ENCODE measurements at places on chromosomes 13 and 19. TPM values are rescaled to one million over a fixed set of nuclear protein-coding genes. Genes with fewer than 3 reads are reported as not detected.

The LRRC63 gene
- not detected for total RNA-seq

The GSX1 gene
- not detected for total RNA-seq

- no peak overlapping the region for H3K4me3 ChIP-seq
- H3K27ac ChIP-seq, result no peak overlapping the region
- H3K36me3 ChIP-seq, result peaks cover 8% of the 10 kb centered on the region
- no peak for DNase-seq
Observed at GRCh38 chr13:49410006-49410405, 33.9 kb downstream of the CAB39L start.

GRCh38 chr13:78649997-78650716 lies 8.8 kb downstream of the OBI1 start:
- H3K27me3 ChIP-seq, result no peaks in the 10 kb centered on the region
- H3K4me1 ChIP-seq, result no peaks in the 10 kb centered on the region
- DNase-seq, result no peak
- no peak overlapping the region for H3K4me3 ChIP-seq
- no peak overlapping the region for H3K27ac ChIP-seq

- H3K36me3 ChIP-seq, result no peaks in the 10 kb centered on the region
- H3K27ac ChIP-seq, result no peak overlapping the region
- H3K4me3 ChIP-seq, result no peak overlapping the region
Observed at GRCh38 chr19:2027361-2027760, 11.8 kb upstream of the BTBD2 start.

DNA sequence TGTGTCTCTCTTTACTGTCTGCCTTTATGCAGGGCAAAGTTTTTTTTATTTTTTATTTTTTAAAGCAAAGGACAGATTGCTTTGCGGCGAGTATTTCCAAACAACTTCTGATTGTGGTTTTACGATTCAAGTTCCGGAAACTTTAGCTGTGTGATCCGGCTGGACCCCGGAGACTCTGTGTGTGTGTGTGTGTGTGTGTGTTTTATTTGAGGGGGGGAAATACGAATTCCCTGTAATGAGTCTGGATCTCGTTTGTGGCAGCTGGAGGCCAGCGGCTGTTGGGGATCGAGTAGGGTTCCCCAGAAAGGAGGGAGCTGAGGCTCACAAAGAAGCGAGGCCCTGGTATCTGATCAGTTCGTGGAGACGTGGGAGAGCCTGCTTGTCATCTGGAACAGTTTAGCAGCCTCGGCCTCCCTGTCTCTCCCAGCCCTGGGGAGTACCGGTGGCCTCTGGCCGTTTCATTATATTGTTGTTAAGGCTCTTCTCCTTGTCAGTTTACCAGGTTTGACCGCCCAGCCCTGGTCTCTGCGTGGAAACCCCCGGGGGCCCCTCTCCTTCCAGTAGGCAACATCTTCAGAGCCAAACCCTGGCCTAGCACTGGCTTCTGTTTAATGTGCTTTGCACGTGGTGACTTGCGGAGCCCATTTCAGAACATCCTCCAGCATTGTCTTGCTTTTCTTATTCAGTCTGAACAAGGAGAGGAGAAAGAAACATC lies 1.3 kb downstream of the FARP1 start:
- H3K27me3 ChIP-seq, result no peaks in the 10 kb centered on the region
- peaks cover 6% of the 10 kb centered on the region for H3K36me3 ChIP-seq
- H3K4me1 ChIP-seq, result peaks cover 54% of the 10 kb centered on the region
- peak overlapping the region; percentile 85 for H3K27ac ChIP-seq

The KCNN4 gene
- total RNA-seq, result 0.64 TPM

DNA sequence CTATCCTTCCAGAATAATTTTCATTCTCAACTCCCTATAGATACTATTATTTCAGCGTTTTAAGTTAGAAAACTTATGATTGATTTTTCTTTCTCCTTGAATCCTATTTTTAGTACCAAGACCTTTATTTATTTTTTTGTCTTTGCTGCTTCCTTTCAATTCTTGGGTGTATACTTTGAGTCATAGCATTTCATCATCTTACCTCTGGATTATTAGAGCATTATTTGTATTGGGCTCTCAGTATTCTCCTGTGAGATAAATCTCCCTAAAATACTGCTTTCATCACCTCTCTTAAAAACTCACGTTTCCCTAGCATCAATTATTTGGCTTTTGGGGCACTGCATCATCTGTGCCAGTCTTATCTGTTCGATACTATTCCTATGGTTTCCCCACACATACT lies 222.8 kb downstream of the POSTN start:
- no peaks in the 10 kb centered on the region for H3K36me3 ChIP-seq
- peaks cover under 1% of the 10 kb centered on the region for H3K4me1 ChIP-seq
- DNase-seq, result no peak
- H3K27ac ChIP-seq, result no peak overlapping the region

DNA sequence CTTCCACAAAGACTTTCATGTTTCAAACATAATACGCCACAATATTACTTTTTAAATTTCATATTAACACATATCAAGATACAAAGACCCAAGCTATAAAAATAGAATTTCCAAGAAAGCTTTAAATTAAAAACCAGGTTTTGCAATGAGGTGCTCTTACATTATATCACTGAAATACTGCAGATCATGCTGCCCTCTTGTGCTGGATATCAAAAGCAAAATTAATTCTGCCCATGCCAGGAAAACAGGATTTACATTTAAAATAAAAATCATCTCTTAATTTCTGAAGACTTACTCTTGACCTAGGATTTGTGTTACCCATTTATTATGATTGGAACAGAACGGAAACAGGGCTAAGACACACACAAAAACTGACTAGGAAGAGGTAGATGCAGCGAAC lies 145.0 kb downstream of the ABCC4 start:
- no peaks in the 10 kb centered on the region for H3K27me3 ChIP-seq
- no peak for DNase-seq
- no peak overlapping the region for H3K4me3 ChIP-seq
- H3K36me3 ChIP-seq, result peaks cover 1% of the 10 kb centered on the region
- no peak overlapping the region for H3K27ac ChIP-seq

- peak within 1 kb of the TSS; percentile 92 for H3K4me3 ChIP-seq
- peaks cover 27% of the 10 kb centered on the region for H3K4me1 ChIP-seq
- H3K27me3 ChIP-seq, result no peaks in the 10 kb centered on the region
- H3K36me3 ChIP-seq, result no peaks in the 10 kb centered on the region
- peak within 1 kb of the TSS; percentile 94 for H3K27ac ChIP-seq
- peak; percentile 99 for DNase-seq
Observed at GRCh38 chr19:49665351-49666119, at the start of the genes BCL2L12 and IRF3. BCL2L12 (plus strand) TSS chr19:49665933; CDS start chr19:49666693, 760 bp downstream. IRF3 (minus strand) TSS chr19:49665857; CDS start chr19:49664838, 1,019 bp downstream.

The ATP8B3 gene
- 4.6 TPM for total RNA-seq

DNA sequence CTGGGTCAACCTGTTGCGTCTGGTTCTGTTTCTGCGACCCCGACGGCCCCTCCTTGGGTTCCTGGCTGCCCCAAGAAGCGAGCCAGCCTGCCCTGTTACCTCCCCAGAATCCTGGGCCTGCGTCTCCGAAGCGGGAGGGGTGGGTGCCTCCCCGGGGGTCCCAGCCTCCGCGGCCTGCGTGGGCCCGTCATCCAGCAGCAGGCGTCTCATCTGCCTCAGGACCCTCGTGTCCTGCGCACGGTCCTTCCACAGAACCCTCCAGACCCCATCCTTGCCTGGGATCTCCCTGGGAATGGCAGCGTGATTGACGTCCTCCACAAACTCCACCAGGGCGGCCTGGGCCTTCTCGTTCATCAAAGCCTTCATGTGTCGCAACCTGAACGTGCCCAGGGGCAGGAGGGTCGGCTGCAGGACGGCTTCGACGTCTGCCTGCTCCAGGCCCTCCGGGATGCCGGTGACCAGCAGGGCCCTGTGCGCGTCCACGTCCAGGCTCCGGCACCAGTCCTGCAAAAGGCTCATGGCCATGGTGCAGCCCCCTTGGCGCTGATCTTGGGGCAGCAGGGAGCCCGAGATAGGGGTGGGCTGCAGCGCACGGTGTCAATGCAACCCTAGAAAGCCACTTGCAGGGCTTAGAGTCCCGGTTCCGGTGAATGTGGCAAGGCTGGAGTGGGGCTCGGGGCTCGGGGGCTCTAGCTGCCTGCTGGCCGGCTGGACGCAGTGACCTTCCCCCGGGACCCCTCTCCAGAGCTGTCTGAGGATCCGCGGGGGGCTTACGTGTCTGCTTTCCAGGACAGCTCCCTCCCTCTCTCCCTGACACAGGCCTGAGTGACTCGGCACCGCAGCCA lies 504 bp downstream of the PNMA8B start:
- peaks cover 4% of the 10 kb centered on the region for H3K36me3 ChIP-seq
- H3K4me3 ChIP-seq, result peak overlapping the region; percentile 69
- peaks cover 1% of the 10 kb centered on the region for H3K4me1 ChIP-seq
- DNase-seq, result no peak

GRCh38 chr19:58042495-58043340 lies 8.9 kb downstream of the ZSCAN1 start:
- no peak overlapping the region for H3K4me3 ChIP-seq
- DNase-seq, result no peak
- H3K4me1 ChIP-seq, result no peaks in the 10 kb centered on the region
- H3K36me3 ChIP-seq, result no peaks in the 10 kb centered on the region
- no peak overlapping the region for H3K27ac ChIP-seq

- DNase-seq, result no peak
- H3K4me1 ChIP-seq, result peaks cover 5% of the 10 kb centered on the region
- no peak overlapping the region for H3K27ac ChIP-seq
- H3K4me3 ChIP-seq, result peak overlapping the region; percentile 84
- H3K27me3 ChIP-seq, result peaks cover under 1% of the 10 kb centered on the region
- no peaks in the 10 kb centered on the region for H3K36me3 ChIP-seq
Observed at GRCh38 chr19:33195645-33196347, 1.7 kb downstream of the LRP3 start.
